ENCODE measurements at places on chromosomes 4 and X.

GRCh38 chr4:6192245-6192644, 8.1 kb downstream of the JAKMIP1 start:
- DNase-seq: no peak

DNA sequence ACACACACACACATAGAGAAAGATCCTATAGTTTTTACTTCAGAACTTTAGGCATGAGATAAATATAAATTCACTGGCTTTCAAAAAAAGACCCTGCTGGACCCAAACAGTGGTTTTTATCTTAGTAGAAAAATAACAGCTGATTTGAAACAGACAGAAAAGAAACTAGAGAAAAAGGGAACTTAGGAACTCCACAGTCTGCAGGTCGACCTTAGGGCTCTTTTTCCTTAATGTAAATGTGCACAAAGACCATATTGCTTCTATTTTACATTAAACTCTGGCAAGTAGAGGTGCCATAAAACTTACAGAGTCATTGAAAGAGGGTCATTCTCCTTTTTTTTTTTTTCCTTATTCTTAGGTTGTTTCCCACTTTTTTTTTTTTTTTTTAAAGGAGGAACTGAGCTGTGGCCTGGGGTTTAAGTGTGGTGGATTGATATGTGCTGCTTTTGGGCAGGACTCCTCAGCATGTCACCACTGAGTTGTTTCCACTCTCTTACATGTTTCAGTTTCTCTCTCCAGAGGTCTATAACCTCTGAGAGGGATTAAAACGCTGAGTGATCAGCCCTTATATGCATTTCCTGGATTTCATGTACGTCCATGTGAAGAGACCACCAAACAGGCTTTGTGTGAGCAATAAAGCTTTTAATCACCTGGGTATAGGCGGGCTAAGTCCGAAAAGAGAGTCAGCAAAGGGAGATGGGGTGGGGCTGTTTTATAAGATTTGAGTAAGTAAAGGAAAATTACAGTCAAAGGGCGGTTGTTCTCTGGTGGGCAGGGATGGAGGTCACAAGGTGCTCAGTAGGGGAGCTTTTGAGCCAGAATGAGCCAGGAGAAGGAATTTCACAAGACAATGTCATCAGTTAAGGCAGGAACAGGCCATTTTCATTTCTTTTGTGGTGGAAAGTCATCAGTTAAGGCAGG, 70.8 kb upstream of the PACRGL start:
- no peak for DNase-seq

- DNase-seq: no peak
Measured at GRCh38 chr4:121138039-121138825, 25.9 kb downstream of the TNIP3 start.

DNA sequence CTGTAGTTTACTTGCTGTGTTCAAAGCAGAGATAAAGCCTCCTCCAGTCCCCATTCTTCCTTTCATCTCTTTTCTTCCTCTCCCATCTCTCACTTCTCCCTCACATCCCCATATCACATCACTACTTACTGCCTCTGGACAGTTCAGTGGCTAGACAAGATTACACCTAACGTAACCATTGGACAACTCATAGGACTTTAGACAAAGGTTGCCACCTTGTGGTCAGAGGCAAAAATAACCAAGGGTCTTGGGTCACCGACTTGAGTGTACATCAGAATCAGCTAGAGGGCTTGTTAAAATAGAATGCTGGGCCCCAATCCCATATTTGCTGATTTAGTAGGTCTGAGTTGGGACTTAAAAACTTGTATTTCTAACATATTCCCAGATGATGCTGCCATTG, 109.3 kb upstream of the DGKK start:
- peak; percentile 10 for DNase-seq

- DNase-seq: no peak
Measured at GRCh38 chr4:189941005-189941450, 356 bp downstream of the FRG1 start.

GRCh38 chr4:124480061-124480460, 232.5 kb downstream of the ANKRD50 start:
- DNase-seq: no peak

- DNase-seq: no peak
Measured at GRCh38 chrX:31070057-31070468, 1.8 kb downstream of the FTHL17 start.
